Eye (tissue), 1 donor: ENCODE measurements at places on chromosomes 12 and 14.
A peak's percentile ranks its signal among the peaks of the same experiment; 100 is the strongest.

DNA sequence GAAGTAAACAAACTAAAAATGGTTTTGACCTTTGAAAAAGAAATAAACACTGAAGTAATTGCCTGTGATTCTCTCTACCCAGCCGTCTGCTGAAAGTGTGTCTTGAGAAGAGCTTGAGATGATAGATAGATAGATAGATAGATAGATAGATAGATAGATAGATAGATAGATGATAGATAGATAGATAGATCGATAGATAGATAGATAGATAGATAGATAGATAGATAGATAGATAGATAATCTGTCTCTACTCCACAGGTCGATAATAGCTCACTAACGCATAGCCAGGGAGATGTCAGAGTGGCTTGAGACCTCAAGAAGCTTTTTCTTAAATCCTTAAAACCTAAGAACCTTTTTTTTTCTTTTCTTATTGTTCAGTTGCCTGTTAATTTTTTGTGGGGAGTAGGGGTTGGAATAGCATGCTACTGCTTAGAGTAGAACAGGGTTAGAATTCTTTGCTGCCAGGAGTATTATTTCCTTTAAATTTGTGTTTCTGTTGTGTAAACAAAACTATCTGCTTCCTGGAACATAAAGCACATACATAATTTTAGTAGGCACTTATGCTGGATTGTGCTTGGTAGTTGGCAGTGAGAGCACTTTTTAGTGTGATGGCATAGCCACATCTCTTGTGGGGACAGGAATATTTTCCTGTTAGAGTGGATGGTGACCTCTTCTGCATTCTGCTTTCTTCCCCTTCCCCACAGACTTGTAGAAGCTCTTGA, 169.5 kb downstream of the FBXL14 start:
- no peak for DNase-seq

DNA sequence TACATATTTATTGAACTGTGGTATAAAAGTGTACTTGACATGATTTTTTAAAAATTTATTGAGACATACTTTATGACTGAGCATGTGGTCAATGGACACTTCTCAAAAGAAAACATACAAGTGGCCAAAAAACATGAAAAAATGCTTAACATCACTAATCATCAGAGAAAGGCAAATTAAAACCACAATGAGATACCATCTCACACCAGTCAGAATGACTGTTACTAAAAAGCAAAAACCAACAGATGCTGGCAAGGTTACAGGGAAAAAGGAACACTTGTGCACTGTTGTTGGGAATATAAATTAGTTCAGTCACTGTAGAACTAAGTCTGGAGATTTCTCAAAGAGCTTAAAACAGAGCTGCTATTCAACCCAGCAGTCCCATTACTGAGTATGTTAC, 1177.6 kb downstream of the GALC start:
- DNase-seq: no peak

DNA sequence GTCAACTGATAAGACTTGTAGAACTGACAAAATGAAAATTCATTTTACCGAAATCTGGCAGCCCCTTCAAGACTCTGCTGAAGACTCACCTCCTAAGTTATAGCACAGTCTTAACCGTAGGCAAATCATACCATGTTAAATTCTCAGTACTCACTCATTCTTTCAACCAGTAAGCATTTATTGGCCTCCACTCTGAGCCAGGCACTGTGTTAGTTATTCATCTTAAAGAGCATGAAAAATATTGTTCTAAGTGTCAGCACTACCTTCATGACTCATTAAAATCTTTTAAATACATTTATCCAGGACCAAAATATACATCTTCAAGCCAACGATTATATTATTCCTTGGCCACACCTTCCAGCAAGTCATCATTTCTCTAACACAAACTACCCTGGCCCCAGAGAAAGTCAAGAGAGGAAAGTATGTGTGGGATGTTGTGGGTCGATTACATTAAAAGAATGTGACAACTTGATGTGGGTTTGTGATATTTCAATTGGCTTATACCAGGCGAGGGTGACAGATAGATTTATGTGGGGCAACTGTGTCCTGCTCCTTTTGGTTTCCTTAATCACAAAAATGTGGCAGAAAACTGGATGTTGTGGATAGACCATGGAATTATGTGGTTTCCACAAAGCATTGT, 55.0 kb downstream of the TMEM30B start:
- DNase-seq: no peak

- DNase-seq: peak; percentile 11
Measured at GRCh38 chr14:74973003-74973653, 17.7 kb upstream of the PGF start.

- no peak for DNase-seq
Measured at GRCh38 chr14:87087881-87088280, 905.1 kb downstream of the GALC start.

DNA sequence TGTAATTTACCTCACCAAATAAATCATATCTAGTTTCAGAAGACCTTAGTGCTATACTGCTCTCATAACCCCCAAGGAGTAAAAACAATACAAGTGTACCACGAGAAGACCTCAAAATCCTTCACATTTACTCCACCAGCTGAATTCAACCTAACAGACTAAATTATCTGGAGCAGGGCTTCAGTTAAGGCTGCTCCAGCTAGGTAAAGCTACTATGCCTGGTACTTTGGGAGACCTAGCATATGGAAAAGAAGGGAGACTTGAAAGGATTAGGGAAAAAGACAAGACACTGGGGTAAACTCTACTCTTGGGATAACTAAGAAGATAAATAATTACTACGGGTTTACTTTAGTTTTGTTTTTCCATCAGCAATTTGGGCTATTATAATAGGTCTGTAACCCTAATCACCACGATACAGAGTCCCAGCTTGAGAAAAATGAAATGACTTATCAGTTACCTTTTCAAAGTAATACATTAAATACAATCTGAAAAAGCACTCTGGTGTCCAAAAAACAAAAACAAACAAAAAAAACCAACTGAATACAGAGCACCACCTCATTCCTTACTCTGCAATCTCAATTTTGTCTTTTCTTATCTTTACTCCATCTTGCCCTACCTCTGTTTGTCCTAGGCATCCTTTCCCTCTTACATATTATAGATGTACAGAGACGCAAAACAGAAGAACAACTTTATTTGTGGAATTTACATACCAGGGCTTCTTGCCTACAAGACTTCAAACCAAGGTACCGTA, 2.1 kb downstream of the EML5 start:
- peak; percentile 14 for DNase-seq

DNA sequence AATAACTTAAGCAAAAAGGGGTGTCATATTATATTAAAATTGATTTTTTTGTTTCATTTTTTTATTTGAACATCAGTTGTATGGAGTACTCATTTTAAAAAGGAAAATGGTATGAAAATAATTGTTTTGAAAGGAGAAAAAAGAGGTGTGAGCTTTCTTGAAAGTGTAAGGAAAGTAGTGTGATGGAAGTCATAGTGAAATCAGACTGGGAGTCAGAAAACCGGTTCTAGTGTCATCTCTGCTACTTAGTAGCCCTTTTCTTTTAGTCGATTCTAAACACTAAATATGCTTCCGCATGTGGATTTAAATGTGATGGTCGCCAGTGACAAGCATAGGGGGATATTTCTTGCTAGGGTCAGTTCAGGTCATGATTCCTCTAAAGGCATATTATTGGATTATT, 1.8 kb upstream of the DYRK2 start:
- DNase-seq: no peak

GRCh38 chr14:105153331-105153731, 15.2 kb downstream of the JAG2 start:
- no peak for DNase-seq

- DNase-seq: no peak
Measured at GRCh38 chr12:30725739-30726138, 29.0 kb downstream of the CAPRIN2 start.

DNA sequence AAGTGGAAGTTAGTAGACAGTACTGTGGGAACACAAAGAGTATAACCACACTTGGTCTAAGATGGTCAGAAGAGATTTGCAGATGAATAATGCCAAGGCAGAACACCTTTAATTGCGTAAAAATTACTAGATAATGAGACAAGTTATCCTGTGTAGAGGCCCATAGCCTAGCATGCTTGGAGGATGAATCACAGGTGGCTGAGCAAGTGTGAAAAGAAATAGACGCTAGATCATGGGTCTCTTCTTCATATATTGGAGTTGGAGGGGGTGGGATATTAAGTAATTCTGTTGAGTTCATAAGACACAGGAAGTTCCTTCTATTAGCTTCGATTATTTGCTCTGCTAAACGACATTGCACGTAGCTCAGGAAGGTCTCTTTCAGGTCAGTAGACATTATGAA, 454.3 kb upstream of the LMO3 start:
- no peak for DNase-seq

DNA sequence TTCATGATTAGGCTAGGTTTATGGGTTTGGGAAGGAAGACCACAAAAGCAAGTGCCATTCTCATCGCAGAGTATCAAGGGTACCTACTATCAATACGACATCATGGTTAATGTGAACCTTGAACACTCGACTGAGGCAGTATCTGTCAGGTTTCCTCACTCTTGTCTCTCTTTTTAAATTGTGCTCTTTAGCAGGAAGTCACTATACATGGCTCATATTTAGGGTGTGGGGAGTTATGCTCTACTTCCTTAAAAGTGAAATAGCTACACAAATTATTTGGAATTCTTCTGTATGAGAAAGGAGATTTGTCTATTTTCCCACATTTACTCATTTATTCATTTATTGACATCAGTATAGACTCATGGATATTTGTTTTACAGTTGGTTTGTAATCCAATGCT, 5.9 kb upstream of the CLEC4E start:
- DNase-seq: no peak

DNA sequence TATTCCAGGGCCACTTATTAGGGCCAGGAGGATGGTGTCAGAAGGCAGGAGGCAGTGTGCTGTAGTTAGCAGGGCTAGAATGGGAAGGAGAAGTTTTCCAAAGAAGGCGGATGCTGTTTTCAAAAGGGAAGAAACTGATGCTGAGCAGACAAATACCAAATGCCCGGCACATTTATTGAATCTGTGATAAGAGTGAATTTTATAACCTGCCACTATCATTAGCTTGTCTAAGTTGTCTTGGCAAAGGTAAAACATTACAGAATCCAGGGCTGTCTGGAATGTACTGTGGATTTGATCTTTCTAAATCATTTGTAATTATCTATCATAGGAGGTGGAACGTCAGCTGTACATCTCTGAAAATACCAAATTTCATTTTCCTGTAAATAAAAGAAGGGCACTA, 40.8 kb downstream of the NDUFA12 start:
- DNase-seq: no peak

GRCh38 chr14:78207414-78207813, 37.2 kb downstream of the NRXN3 start:
- DNase-seq: no peak

DNA sequence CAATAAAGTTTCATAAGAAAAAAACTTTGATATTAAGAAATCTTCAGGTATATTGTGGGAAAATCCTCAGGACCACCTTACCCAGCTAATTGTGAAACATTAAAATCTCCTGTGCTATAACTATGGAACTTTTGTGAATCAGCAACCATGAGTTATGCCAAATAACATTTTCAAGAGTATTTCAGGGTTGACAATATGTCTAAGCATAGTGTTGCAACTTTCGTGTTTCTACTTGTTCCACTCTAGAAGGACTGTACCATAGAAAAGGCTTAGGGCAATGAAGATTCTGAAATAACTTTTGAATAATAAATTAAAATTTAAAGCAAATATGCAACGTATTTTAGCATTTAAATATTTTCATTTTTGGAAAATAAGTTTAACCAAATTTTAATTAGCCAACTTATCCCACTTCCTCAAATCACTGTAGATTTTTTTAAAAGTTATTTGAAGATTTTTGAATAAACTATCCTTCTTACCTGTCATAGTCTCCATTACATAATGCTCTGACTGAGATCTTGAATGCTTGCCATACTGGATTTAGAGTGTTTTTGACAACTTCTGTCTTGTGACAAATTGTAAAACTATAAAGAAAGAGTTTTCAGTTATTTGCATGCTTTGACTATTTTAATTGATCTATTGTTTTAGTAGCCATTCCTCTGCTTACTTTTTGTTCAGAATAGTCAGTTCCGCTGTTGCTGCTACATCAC, 143.6 kb downstream of the CPNE8 start:
- DNase-seq: no peak

GRCh38 chr12:115960-116915, 49.7 kb downstream of the IQSEC3 start:
- no peak for DNase-seq

GRCh38 chr14:83300476-83301064, 1766.9 kb upstream of the SEL1L start:
- DNase-seq: peak; percentile 85

DNA sequence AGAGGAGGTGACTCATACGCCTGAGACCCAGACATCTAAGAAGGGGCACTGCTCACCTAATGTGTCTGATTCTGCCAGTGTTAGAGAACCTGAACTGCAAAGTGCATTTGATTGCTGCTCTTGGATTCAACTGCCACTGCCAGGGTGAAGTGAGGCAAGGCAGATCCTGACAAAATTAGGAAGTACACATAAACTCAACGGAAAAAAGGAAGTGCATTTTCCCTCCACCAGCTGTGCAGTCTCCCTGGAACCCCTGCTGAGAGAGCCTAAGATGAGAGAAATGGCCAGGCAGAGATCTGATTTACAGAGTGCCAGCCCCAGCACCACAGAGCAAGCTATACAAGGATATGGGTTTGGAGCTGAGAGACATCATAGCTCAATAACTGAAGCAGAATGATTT, 215.3 kb downstream of the SEC23A start:
- DNase-seq: no peak

DNA sequence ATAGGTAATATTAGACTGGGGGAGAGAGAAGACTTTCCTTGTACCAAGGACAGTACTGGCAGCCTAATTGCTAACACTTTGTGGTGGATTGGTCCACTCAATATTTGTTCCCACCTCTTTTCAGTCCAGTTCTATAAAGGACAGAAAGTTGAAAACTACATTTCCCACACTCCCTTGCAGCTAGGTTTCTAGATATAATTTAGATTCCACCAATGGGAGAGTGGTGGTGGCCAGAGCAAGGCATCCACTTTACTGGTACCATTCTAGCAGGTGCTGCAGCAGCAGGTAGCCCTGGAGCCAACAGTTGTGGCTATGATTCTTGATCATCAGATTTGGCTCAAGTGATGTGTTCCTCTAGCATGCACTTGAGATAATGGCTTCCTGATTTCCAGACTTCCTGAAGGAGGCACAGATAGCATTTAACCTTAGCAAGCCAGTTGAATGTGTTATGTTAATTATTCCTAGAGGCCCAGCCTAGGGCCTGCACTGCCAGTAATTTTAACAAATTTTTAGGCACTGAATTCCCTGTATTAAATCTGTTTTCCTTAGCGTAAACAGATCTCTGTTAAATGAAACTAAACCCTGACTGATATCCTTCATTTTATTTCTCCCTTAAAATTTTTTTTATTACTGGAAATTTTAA, 24.4 kb downstream of the SLC38A1 start:
- DNase-seq: no peak

DNA sequence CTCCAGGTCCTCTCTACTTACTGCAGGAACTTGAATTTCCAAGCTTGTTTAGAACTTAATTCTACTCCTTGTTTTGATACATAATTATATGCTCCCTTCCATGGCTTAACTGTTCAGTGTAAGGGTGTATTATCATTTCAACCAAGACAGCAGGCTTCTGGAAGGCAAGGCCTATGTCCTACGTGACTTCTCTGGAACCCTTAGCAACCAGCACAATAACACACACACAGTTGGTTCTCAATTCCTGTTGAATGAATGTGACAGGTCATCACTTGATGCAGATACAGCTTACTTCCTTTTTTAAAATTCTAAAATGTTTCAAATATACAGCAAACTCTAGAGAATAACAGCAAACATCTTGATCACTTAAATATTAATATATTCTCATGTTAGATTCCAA, 77.7 kb upstream of the COCH start:
- no peak for DNase-seq
